ENCODE measurements at places on chromosomes 7 and 10.

DNA sequence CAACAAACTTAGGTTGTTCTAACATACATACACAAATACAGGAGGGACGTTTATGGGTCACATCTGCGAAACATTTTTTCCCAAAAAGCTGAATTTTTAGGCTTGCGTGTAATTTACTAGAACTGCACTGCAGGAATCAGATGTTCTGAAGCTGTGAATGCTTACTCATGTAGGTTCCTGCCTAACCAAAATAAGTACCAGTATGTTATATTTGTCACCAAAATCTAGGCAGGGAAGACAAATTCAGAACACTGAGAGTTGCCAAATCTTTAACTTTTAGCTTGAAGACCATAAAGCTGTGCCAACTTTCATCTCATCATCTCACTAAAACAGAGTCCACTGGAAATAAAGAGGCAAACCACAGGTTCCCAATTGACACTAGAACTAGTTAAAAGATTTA, 5.7 kb downstream of the UBE2H start:
- no peak for DNase-seq

GRCh38 chr7:141464551-141464950, 86.7 kb upstream of the AGK start:
- no peak for DNase-seq

- no peak for DNase-seq
These were observed 54.0 kb upstream of the ABCB5 start for GRCh38 chr7:20561466-20561865.

GRCh38 chr7:48458701-48459524, 287.7 kb downstream of the ABCA13 start:
- DNase-seq = no peak

DNA sequence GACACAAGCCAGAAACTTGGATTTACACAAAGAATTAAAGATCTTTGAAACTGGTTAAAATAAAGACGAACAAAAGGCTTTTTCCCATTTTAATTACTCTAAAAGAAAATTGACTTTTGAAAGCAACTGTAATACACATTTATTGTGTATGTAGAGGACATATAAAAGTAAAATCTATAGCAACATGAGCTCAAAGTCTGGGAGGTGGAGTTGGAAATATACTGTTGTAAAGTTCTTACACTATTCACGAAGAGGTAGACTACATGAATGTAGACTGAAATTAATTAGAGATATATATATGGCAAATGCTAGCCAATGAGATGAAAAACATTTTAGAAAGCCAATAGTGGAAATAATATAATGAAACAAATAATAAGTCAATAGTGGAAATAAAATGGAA, 251.0 kb downstream of the AHR start:
- DNase-seq = no peak

DNA sequence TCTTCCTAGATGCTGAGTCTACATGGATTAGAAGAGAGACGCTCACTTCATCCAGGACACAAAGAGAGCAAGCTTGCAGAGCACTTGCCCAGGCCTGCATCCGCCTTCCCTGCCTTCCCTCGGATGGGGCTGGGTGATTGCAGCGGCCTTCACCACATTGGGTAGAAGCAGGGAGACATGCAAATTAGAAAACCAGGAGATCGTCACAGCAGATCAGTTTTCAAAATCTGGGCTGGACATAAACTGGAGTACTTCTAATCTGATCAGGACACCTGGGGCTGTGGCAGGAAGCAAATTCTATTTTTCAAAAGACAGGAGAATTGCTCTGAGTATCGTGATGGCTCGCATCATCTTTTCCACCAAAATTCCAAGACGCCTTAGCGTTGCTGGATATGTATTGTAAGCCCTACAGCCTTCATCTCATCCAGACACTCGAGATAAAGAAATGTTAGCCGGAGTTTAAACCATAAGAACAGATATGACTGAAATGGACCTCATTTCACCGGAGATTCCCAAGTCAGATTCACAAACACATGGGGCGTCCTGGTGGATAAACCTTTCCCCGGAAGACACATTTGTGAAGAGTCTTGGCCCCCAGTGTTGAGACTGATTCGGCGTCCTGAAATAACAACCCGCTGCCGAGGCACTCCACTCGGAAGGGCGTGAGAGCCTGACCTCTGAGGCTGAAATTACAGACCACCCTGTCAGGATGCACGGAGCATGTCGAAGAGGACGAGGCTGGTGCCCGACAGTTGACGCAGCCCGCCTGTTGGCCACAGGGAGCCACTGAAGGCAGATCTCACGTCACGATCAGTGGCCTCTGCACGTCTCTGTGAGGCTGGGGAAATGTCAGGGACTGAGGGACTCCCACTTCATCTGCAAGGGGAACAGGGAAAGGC, 91.2 kb upstream of the PARD3 start:
- no peak for DNase-seq

DNA sequence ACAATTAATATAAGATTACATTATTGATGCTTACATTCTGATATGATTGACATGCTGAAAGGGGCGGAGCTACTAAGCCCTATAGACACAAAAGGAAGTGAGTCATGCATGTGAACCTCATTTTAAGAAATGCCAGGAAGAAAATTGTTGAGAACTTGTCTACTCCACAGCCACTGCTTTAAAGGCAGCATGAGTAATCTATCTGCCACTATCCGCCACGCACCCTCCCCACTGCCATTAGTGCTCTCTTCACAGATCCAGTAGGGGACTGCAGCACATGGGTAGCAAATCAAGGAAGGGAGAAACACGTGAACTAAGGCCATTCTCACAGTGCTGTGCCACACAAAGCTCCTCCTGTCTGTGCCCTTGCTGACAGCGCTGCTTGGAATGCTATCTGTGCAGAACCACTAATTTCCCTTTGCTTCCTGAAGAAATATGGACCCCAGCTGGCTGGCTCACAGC, 524.8 kb downstream of the GRM8 start:
- DNase-seq = no peak

- DNase-seq = no peak
These were observed 392 bp upstream of the UCN3 start for GRCh38 chr10:5364374-5364773.

GRCh38 chr10:119725517-119725827, 378 bp upstream of the INPP5F start:
- DNase-seq = no peak

DNA sequence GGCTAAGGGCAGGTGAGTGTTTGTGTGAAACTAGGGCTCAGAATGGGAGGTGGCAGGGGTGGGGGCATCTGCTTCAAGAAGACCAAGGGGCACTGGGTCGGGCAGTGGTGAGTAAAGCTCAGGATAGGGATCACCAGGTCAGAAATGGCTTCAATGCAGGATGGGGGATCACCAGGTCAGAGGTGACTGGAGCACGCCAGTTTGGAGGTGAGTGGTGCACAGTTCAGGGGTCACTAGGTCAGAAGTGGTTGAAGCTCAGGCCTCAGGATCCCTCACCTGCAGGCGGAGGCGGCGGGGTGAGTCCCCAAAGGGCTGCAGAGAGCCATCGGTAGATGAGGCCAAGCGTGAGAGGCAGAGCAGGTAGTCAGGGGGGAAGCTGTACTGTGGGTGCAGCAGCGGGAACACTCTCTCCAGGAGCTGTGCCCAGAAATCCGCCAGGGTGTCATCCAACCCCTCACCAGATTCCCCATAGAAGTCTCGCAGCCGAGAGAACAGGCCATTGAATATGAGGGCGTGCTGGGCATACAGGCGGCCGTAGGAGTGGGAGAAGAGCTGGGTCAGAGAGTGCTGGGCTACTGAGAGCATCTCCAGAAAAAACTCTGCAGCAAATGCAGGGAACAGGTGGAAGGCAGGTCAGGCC, 1.8 kb downstream of the GPC2 start:
- DNase-seq = no peak

- no peak for DNase-seq
These were observed 127.7 kb downstream of the ATE1 start for GRCh38 chr10:121800146-121800545.

- DNase-seq = no peak
These were observed 757 bp upstream of the GRID1 start for GRCh38 chr10:86367152-86367951.

- DNase-seq = no peak
These were observed 173.9 kb downstream of the ZNF438 start for GRCh38 chr10:30857803-30858202.

Data from occipital lobe (tissue), 3 donors.